M059J (cell line): ENCODE measurements at places on chromosomes 6 and 20.

GRCh38 chr20:43925801-43926200 lies 11.1 kb downstream of the TOX2 start:
- DNase-seq = peak; percentile 82

GRCh38 chr6:147418523-147418922 lies 90.0 kb upstream of the SAMD5 start:
- DNase-seq = no peak

DNA sequence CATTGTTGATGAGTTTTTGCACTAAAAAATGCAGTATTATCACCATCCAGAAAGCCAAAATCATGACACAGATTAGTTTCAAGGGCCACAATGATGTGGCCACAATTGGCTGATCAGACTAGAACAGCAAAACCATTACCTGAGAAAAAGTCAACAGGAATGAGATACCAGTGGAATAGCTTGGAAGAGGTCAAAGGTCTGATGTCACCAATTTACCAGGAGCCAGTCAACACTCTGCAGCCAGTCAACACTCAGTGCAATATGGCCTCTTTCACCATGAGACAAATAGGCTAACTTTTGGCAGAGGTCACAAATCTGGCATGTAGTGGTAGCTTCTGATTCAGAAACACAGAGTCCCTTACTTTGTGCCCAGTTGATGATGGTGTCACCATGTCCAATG lies 7.5 kb upstream of the ASIP start:
- no peak for DNase-seq

- DNase-seq = no peak
Measured at GRCh38 chr20:1462834-1463233, 3.8 kb downstream of the NSFL1C start.

GRCh38 chr6:156515242-156515641 lies 261.9 kb upstream of the ARID1B start:
- DNase-seq = no peak

- DNase-seq = no peak
Measured at GRCh38 chr6:132304891-132305305, 96.4 kb downstream of the MOXD1 start.
